Placental epithelial cell (primary cell): ENCODE measurements at places on chromosomes 6 and 20. TPM values are rescaled to one million over a fixed set of nuclear protein-coding genes. Genes with fewer than 3 reads are reported as not detected.

Gene AIF1
- not detected in 2 replicates for total RNA-seq

Gene COMMD7
- total RNA-seq: 18.8 and 36.4 TPM in 2 replicates

Gene DEF6
- total RNA-seq: 10.1 and 15.3 TPM in 2 replicates

Gene TREML1
- not detected in 2 replicates for total RNA-seq

Gene RXRB
- total RNA-seq: 30.6 and 32.2 TPM in 2 replicates

Gene RAET1G
- 0.43 and 0.79 TPM in 2 replicates for total RNA-seq

Gene CASS4
- total RNA-seq: under 0.01 and 1.5 TPM in 2 replicates

Gene SLC26A8
- total RNA-seq: not detected in 2 replicates

Gene COL9A1
- not detected in 2 replicates for total RNA-seq

Gene EXOC2
- total RNA-seq: 17.3 and 23.7 TPM in 2 replicates

Gene GRM4
- total RNA-seq: 0.22 and 0.79 TPM in 2 replicates

Gene SGK2
- total RNA-seq: 0.11 and 2.7 TPM in 2 replicates

Gene TIAM2
- 14.1 and 19.0 TPM in 2 replicates for total RNA-seq

Gene RNF144B
- total RNA-seq: 2.7 and 26.9 TPM in 2 replicates

Gene CST4
- total RNA-seq: not detected in 2 replicates

Gene BPIFA1
- total RNA-seq: not detected in 2 replicates

Gene SIRPD
- not detected in 2 replicates for total RNA-seq
